Hypothalamus (tissue), 51 donors: ENCODE measurements at places on chromosomes 6 and 20.

DNA sequence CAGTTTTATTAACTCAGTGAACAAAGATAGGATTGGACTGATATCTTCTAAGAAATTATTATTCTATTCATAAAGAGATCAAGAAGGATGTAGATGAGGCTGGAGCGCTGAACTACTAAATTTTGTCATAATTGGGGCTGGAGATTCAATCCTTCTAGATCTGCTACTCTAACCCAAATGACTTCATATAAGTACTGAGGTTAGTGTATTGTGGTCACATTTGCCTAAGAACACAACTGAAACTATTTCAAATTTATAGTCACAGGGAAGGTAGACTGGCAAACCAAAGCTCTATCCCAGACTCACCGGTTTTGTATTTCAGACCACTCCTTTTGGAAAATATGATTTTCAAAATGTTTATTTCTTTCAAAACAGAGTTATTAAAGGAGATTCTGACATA is 96.7 kb downstream of the BMP5 start:
- DNase-seq: no peak

GRCh38 chr6:35449287-35449881 is 2.8 kb upstream of the FANCE start:
- DNase-seq: no peak

- DNase-seq: no peak
Measured at GRCh38 chr6:12572896-12573827, 143.4 kb upstream of the PHACTR1 start.

GRCh38 chr6:93073811-93074210 is 345.5 kb downstream of the EPHA7 start:
- no peak for DNase-seq

GRCh38 chr6:10904015-10904414 is 17.2 kb downstream of the SYCP2L start:
- no peak for DNase-seq

DNA sequence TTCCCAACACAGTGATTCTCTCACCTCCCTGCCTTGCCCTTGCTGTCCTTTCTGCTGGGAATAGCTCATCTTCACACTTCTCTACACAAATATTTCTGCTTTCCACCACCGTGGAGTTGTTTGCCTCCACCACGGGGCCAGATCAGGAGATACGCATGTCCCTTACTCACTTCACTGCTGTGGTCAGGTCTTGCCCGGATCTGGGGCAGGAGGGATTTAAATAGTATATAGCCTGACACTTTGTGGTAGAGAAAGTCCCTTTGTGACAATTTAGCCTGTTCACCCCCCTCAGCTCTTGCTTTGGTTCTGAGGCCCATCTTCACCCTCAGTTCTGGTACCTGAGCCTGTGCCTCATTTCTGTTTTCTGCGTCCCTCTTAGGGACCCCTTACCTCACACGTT is 92.6 kb upstream of the PREP start:
- no peak for DNase-seq

GRCh38 chr6:27679964-27680694 is 207.2 kb upstream of the ZNF184 start:
- DNase-seq: no peak

DNA sequence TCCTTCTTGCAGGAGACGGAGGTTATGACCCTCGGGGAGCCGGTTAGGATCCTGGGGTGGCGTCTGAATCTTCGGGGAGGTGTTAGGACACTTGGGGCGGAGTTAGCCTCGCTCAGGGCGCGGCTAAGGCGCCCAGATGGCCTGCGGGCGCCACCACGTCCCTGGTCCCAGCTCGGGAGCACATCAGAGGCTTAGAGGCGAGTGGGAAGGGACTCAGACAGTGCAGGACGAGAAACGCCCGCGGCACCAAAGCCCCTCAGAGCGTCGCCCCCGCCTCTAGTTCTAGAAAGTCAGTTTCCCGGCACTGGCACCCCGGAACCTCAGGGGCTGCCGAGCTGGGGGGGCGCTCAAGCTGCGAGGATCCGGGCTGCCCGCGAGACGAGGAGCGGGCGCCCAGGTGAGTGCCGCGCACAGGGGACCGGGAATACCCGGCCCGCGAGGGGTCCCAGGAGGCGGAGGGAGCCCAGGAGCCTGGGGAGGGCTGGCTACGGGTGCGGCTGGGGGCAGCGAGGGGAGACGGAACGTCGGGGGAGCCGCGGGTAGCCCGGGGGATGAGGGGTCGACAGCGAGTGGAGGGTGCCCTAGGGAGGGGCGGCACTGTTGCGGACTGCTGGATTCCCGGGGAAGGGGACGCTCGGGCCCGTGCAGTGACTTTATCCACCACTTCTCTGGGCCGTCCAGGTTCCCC is at the start of gene HCK:
Gene HCK, plus strand, starts transcription at position 153 of the 688 bp plus-strand sequence.
- no peak for DNase-seq

- DNase-seq: no peak
Measured at GRCh38 chr6:5179917-5180316, 80.8 kb downstream of the LYRM4 start.

GRCh38 chr6:101422811-101423210 is 29.3 kb downstream of the GRIK2 start:
- DNase-seq: no peak

GRCh38 chr6:160274871-160275510 is 16.4 kb upstream of the SLC22A2 start:
- no peak for DNase-seq

GRCh38 chr20:7667194-7667593 is 273.1 kb downstream of the HAO1 start:
- DNase-seq: no peak

GRCh38 chr6:113480616-113481015 is 376.5 kb upstream of the MARCKS start:
- DNase-seq: no peak
